MCF 10A (cell line): ENCODE measurements at places on chromosomes 1 and 21. TPM values are rescaled to one million over a fixed set of nuclear protein-coding genes. Genes with fewer than 3 reads are reported as not detected.

DNA sequence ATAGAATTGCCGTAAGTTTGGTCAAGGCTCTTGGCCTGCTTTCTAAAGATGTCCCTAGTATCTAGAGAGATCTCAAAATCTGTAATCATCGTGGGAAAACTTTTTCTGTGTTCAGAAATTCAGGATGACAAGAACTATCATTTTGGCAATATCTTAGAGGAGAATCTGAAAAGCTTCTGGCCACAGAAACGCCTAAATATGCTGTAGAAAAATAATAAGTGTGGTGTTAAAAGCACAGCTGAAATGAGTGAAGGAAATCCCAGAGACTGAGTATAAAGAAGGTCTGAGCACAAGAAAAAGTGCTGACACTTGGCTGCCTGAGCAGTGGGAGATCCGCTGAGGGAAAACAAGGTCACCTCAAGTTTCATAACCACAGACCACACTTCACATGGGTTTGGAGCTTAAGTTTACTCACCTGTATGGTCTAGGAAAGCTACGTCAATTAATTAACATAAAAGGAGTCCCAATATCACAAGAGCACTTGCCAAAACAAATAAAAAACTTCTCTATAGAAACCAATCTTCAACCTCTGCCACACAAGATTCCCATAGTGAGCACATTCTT lies 235.2 kb upstream of the IRF2BP2 start:
- no peaks in the 10 kb centered on the region for H3K36me3 ChIP-seq
- H3K27me3 ChIP-seq: no peaks in the 10 kb centered on the region
- no peak for DNase-seq
- H3K27ac ChIP-seq: no peak overlapping the region

The GNAI3 gene
- 8.0 and 8.6 TPM in 2 replicates for total RNA-seq

DNA sequence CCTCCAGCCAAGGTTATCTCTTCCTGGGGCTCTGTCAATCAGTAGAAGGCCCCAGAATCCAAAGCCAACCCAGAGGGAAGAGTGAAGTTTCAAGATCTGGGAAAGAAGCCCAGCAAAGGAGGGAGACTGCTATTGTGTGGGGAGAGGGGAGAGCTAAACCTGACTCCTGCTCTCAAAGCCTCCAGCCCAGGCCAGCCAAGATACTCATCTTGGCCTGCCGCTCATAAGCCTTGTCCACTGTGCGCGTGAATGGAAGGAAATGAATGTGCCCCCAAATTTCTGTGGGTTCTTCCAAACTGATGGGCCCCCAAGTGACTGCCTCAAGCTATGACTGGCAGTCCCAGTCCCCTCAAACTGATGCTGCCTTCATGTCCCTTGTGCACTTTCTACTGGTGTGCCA lies 2.0 kb downstream of the PLXNA2 start:
- peaks cover 48% of the 10 kb centered on the region for H3K4me1 ChIP-seq
- no peaks in the 10 kb centered on the region for H3K27me3 ChIP-seq
- H3K27ac ChIP-seq: peak overlapping the region; percentile 58
- no peak for DNase-seq
- peak overlapping the region; percentile 94 for H3K4me3 ChIP-seq
- H3K36me3 ChIP-seq: no peaks in the 10 kb centered on the region

The TGFB2 gene
- total RNA-seq: 5.3 and 6.3 TPM in 2 replicates

GRCh38 chr21:15496911-15497310 lies 232.9 kb upstream of the USP25 start:
- no peak for DNase-seq
- no peak overlapping the region for H3K4me3 ChIP-seq

The RNF223 gene
- total RNA-seq: 0.30 and 0.37 TPM in 2 replicates

- H3K4me1 ChIP-seq: no peaks in the 10 kb centered on the region
- H3K27me3 ChIP-seq: peaks cover 61% of the 10 kb centered on the region
- no peaks in the 10 kb centered on the region for H3K36me3 ChIP-seq
- H3K27ac ChIP-seq: no peak overlapping the region
- no peak overlapping the region for H3K4me3 ChIP-seq
Observed at GRCh38 chr1:114130846-114131525, 22.7 kb downstream of the SYT6 start.

- no peaks in the 10 kb centered on the region for H3K36me3 ChIP-seq
- H3K27ac ChIP-seq: no peak overlapping the region
- no peak overlapping the region for H3K4me3 ChIP-seq
- H3K27me3 ChIP-seq: no peaks in the 10 kb centered on the region
- H3K4me1 ChIP-seq: no peaks in the 10 kb centered on the region
Observed at GRCh38 chr1:40432644-40433390, 17.5 kb upstream of the ZFP69B start.

The EFNA3 gene
- 1.6 and 1.7 TPM in 2 replicates for total RNA-seq

DNA sequence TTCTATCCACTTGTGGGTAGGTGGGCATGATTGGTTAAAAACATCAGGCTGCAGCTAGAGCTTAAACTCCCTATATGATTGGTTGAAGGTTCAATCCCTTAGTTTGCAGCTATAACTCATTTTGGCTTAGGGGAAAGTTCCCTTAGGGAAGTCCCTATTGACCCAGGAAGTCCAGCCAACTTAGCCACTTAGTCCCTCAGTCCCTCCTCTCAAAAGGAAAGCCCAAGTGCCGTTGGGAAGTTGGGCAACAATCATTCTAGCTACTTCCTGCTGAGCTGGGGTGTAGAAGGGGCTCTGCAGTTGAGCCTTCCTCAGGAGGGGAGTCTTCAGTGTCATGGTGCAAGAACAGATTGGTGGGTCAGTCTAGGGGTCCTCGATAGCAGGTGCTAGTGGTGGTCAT lies 12.2 kb downstream of the MSTO1 start:
- no peak overlapping the region for H3K4me3 ChIP-seq
- no peak for DNase-seq
- no peaks in the 10 kb centered on the region for H3K36me3 ChIP-seq
- no peak overlapping the region for H3K27ac ChIP-seq

- DNase-seq: peak; percentile 58
- no peaks in the 10 kb centered on the region for H3K36me3 ChIP-seq
- H3K4me3 ChIP-seq: no peak overlapping the region
- peaks cover 7% of the 10 kb centered on the region for H3K4me1 ChIP-seq
- H3K27ac ChIP-seq: no peak overlapping the region
Observed at GRCh38 chr1:217889401-217889800, 258.3 kb downstream of the SPATA17 start.

DNA sequence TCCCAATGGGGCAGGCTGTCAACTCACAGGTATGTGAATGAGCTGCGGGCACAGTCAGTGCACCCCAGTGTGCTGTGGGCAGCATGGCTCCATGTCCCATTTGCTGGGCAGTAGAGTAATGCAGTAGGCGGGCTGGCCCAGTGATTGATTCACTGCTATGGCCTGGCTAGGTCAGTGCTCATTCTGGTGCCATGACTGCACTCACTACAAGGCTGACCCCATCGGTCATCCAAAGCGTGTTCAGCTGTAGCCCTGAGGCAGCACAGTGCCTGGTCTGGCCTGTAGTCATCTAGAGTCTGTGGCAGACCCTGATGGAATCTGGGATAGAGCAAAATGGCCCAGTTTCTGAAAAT lies 7.4 kb downstream of the HYI start:
- H3K36me3 ChIP-seq: peaks cover 50% of the 10 kb centered on the region
- H3K27me3 ChIP-seq: no peaks in the 10 kb centered on the region
- H3K4me3 ChIP-seq: no peak overlapping the region
- H3K4me1 ChIP-seq: no peaks in the 10 kb centered on the region

The KRTAP22-1 gene
- total RNA-seq: not detected in 2 replicates

The KRTAP7-1 gene
- total RNA-seq: not detected in 2 replicates

GRCh38 chr1:15326691-15327588 lies 79.9 kb downstream of the FHAD1 start:
- peaks cover 11% of the 10 kb centered on the region for H3K27me3 ChIP-seq
- peaks cover 4% of the 10 kb centered on the region for H3K36me3 ChIP-seq
- no peak overlapping the region for H3K27ac ChIP-seq
- no peaks in the 10 kb centered on the region for H3K4me1 ChIP-seq

DNA sequence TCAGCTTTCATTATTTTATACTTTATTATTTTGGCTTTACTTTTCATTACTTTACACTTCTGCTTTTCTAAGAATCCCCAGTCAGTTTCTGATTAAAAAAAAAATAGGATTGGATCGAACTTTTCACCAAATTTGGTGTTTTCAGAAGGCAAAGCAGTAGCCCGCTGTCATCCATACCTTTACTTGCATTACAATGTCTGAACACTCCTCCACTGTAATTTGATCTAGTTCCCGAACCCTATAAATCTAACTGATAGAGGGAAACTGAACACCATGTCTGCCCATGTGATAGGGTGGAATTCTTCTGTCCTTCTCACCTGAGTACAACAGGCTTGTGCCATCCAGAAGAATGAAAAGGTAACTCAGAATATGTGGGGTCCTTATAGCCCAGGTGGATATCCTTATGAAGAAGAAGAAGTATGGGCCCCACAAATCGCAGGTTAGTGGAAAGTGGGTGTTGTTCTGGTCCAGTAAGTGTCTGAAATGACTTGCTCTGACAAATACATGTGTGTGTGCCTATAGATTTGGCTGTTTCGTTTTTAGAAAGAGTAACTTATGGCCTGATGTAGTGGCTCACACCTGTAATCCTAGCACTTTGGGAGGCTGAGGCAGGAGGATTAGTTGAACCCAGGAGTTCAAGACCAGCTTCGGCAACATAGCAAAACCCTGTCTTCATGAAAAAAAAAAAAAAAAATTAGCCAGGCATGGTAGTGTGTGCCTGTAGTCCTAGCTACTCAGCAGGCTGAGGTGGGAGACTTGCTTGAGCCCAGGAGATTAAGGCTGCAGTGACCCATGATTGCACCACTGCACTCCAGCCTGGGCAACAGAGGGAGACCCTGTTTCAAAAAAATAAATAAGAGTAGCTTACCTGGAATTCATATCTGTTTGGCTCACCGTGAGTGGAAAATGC lies 26.6 kb upstream of the CDC14A start:
- no peak for DNase-seq
- H3K4me1 ChIP-seq: peaks cover 13% of the 10 kb centered on the region
- H3K27ac ChIP-seq: no peak overlapping the region
- peaks cover 7% of the 10 kb centered on the region for H3K36me3 ChIP-seq
- no peak overlapping the region for H3K4me3 ChIP-seq

GRCh38 chr1:10561497-10561896 lies 86.7 kb downstream of the PEX14 start:
- H3K27me3 ChIP-seq: no peaks in the 10 kb centered on the region
- H3K4me1 ChIP-seq: peaks cover 17% of the 10 kb centered on the region
- H3K36me3 ChIP-seq: peaks cover 9% of the 10 kb centered on the region

The AGT gene
- not detected in 2 replicates for total RNA-seq

The TXNIP gene
- total RNA-seq: 576 and 599 TPM in 2 replicates

The FLG2 gene
- total RNA-seq: not detected in 2 replicates

The GOLT1A gene
- total RNA-seq: 11.5 and 12.7 TPM in 2 replicates

The CDA gene
- total RNA-seq: not detected in 2 replicates

The DPT gene
- total RNA-seq: 1.1 and 1.9 TPM in 2 replicates

DNA sequence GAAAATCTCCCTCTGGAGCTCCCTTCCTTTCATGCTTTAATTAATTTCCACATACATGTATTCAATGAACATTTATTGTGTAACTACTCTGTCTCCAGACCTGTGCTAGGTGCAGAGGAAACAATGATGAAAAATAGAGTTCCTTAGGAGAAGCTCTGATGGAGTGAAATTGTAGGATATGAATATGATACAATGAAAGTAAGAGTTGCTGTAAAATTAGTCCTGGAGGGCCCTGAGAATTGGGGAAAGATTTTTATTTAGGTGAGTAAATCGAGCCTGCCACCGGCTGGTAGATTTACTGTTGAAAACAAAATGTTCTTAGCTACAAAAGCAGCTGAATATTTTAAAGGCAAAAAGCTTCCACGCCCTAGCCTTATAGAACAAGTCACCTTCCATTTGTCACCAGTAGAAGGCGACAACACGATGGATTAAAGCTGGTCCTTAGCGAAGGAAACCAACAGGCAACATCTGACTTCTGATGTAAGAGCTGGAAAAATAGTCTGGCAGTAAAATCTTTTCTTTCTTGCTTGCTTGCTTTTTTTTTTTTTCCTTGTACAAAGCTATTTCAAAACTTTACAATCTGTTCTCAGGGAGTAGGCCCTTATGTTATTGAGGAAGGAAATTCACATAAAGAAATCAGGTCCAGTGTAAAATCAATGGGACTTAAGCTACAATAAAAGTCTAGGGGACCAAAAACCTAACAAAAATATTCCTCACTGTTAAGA lies 82.0 kb upstream of the ROR1 start:
- H3K27ac ChIP-seq: peak overlapping the region; percentile 28
- no peak overlapping the region for H3K4me3 ChIP-seq
- peaks cover 17% of the 10 kb centered on the region for H3K4me1 ChIP-seq
- DNase-seq: peak; percentile 88

- H3K27me3 ChIP-seq: peaks cover 57% of the 10 kb centered on the region
- H3K4me3 ChIP-seq: no peak overlapping the region
- H3K36me3 ChIP-seq: no peaks in the 10 kb centered on the region
- no peak overlapping the region for H3K27ac ChIP-seq
- peak; percentile 27 for DNase-seq
Observed at GRCh38 chr21:32921632-32922230, 104.0 kb upstream of the OLIG2 start.

DNA sequence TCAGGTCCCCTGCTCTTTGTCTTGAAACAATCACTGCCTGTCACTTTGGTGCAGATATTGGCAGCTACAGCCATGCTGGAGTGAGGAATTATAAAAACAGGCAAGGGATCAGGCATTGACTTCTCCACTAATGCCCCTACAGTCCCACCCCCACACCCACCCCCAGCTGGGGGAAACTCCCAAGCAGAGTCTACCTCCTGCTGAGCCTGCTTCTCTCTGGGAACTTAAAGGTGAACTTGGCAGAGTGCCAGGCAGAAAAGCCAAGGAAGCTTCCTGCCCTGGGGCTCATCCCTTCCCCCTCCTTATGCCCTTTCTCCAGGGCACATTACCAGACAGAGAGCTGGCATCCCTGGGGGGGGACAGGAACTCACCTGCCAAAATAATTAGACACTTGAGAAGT lies 6.7 kb downstream of the NCMAP start:
- peak; percentile 70 for DNase-seq
- H3K4me1 ChIP-seq: peaks cover 10% of the 10 kb centered on the region

GRCh38 chr1:160797861-160798273 lies 1.9 kb downstream of the LY9 start:
- peak; percentile 30 for DNase-seq
- H3K4me3 ChIP-seq: no peak overlapping the region
- peaks cover 7% of the 10 kb centered on the region for H3K4me1 ChIP-seq
- peaks cover 2% of the 10 kb centered on the region for H3K36me3 ChIP-seq
- no peaks in the 10 kb centered on the region for H3K27me3 ChIP-seq

GRCh38 chr1:30509670-30510069 lies 213.7 kb downstream of the MATN1 start:
- no peak overlapping the region for H3K27ac ChIP-seq
- no peak overlapping the region for H3K4me3 ChIP-seq
- H3K36me3 ChIP-seq: no peaks in the 10 kb centered on the region
- peaks cover 11% of the 10 kb centered on the region for H3K27me3 ChIP-seq
- DNase-seq: no peak
- H3K4me1 ChIP-seq: peaks cover 16% of the 10 kb centered on the region

GRCh38 chr1:22919341-22920025 lies 53.2 kb downstream of the LACTBL1 start:
- H3K4me1 ChIP-seq: peaks cover 5% of the 10 kb centered on the region
- H3K36me3 ChIP-seq: no peaks in the 10 kb centered on the region
- peaks cover 10% of the 10 kb centered on the region for H3K27me3 ChIP-seq
- no peak overlapping the region for H3K4me3 ChIP-seq

DNA sequence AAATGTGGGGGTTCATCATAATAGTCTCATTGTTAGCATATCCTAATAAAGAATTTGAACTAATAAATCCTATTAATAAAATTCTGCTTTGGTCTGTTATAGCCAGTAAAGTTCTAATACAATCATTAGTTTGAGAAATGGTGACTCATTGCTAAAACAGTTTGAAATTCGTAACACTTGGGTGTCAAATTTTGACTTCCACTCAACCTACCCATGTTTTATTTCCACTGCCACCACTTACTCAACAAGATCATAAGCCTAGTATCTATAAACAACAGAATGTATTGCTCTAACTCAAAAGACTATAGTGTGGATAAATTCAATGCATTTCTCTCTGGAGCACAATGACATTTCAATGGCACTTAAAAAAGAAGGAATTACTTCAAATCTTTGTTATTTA lies 29.1 kb downstream of the LGALS8 start:
- H3K4me1 ChIP-seq: no peaks in the 10 kb centered on the region
- no peak for DNase-seq
- H3K36me3 ChIP-seq: peaks cover 100% of the 10 kb centered on the region
- no peak overlapping the region for H3K4me3 ChIP-seq
- peak overlapping the region; percentile 21 for H3K27ac ChIP-seq
- no peaks in the 10 kb centered on the region for H3K27me3 ChIP-seq
